ENCODE measurements at places on chromosomes 5 and 9.

GRCh38 chr9:108933231-108933717, 650 bp downstream of the ELP1 start:
- no peak for DNase-seq

- no peak for DNase-seq
These were observed 123.5 kb downstream of the APBA1 start for GRCh38 chr9:69548681-69549080.

- no peak for DNase-seq
These were observed 88.3 kb downstream of the PHF2 start for GRCh38 chr9:93664549-93665120.

DNA sequence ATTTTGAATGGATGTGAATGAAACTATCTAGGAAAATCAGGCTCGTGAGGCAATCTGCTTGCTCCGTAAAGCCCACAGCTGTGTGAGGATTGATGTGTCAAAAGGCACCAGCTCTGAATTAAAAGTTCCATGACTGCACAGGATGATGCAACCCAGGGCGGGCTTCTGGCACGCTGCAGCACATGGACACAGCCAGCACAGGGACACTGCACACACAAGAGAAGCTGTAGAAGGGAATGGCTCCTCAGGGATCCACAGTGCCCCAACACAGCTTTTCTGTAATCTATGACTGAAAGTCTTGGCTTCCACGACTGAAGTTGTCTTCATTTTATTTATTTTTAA, 151.0 kb downstream of the GCNT1 start:
- DNase-seq = no peak
